HepG2 (cell line): ENCODE measurements at places on chromosomes 7 and 10. TPM values are rescaled to one million over a fixed set of nuclear protein-coding genes. Genes with fewer than 3 reads are reported as not detected.

- no peak for DNase-seq
Measured at GRCh38 chr10:121947343-121948330, 19.8 kb upstream of the ATE1 start.

- DNase-seq, result peak; percentile 21
Measured at GRCh38 chr7:98831641-98832221, 38.1 kb downstream of the TMEM130 start.

DNA sequence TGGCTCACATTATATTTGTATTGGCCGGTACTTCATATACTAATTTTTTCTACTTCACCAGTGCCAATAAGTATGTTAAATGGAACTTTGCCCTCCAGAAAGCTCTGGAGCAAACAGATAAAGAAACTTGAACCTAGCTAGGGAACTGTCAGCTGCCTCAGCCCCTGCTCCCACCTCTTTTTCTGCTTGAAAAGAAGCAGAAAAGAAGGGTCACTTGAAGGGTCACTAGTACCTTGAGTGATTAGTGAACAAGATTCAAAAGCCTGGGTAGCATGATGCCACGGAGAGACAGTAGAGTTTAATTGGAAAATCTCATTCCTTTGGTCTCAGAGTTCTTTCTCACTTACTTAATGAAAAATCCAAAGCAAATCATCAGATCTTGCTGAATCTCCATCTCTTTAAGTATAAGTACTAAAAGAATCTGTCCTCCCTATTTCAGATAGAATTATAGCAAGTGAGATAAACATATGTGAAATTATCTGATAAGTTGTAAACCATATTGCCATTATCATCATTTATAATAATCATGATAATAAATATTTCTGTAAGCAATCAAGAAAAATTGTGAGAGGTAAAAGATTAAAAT lies 47.7 kb downstream of the PTN start:
- DNase-seq, result no peak

DNA sequence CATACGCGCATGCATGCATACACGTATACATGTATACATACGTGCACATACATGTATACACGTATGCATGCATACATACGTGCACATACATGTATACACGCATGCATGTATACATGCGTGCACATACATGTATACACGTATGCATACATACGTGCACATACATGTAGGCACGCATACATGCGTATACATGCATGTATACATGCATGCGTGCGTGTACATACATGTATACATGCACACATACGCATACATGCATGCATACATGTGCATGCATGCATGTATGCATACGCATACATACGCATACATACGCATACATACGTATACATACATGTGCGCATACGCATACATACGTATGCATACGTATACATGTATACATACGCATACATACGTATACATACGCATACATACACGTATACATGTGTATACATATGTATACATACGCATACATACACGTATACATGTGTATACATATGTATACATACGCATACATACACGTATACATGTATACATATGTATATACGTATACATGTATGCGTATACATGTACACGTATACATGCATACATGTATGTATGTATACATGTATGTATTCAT lies 19.0 kb upstream of the MTURN start:
- no peak for DNase-seq

CPA1 gene
- 0.20 TPM in 1 of 2 replicates, not detected in the other for total RNA-seq

MYH16 gene
- total RNA-seq, result 0.15 and 0.20 TPM in 2 replicates

GPRIN2 gene
- not detected in 2 replicates for total RNA-seq

PDLIM1 gene
- 123 and 183 TPM in 2 replicates for total RNA-seq

DNA sequence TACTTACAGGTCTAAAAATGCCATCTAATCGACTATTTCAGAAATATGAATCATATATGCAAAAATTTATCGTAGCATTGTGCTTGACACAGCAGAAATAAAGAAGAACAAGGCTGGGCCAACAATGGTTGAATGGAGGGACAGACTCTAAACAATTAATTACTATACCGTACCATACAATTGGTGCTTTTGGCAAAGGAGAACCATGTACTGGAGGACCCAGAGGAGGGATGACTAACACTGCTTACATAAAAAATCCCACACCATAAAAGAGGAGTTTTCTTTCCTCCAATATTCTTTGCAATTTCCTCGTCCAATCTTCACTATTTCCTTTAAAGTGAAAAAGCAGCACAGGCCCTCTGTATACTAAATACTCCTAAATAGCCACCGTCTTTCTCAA lies 94.1 kb downstream of the SGMS1 start:
- DNase-seq, result no peak

GRCh38 chr10:20745556-20746375 lies 151.3 kb downstream of the NEBL start:
- no peak for DNase-seq

DNA sequence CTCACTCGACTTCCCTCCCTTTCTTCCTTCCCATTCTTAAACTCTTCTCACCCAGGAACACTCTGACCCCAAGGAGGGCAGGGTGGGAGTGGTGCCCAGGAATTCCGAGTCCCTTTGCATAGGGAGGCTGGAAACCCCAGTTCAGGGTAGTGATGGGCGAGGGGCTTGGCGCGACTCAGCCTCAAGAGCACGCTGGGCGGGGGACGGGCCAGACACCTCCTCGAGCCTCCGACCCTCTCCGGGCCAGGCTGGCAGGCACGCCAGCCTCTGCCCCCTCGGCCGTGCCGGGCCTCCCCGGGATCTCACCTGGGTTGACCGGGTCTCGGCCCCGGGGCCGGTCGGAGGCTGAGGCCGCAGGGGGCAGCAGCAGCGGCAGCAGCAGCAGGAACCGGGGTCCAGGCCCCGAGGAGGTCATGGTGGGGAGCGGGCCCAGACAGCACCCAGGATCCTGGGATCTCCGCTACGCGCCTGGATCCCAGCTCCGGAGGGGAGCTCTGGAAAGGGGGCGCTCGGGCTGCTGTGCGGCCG lies 457 bp downstream of the PLOD3 start:
- no peak for DNase-seq

GRCh38 chr10:65891073-65891981 lies 1034.5 kb upstream of the LRRTM3 start:
- DNase-seq, result no peak

DNA sequence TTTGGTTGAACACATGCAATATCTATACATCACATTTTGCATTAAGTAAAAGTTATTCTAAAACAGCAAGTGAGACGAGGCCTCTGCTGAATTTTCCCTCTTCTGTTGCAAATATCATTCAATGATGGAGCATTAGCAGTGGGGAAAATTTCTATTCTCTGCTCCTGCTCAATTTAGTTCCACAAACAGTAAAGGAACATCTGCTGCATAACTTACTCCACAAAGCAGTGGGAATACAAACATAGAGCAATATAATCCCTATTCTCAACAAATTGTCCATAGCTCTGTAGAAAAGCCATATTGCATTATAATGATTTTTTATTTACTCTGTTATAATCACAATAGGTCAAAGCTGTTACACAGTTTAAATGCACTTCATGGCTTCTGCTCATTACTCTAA lies 5.9 kb downstream of the AGR3 start:
- no peak for DNase-seq

CD36 gene
- total RNA-seq, result 3.4 and 4.8 TPM in 2 replicates
